ENCODE measurements at places on chromosomes 4 and X. TPM values are rescaled to one million over a fixed set of nuclear protein-coding genes. Genes with fewer than 3 reads are reported as not detected.

The PDHA2 gene
- polyA plus RNA-seq, result not detected

The TMPRSS11D gene
- not detected for polyA plus RNA-seq

The GUCY1B1 gene
- 77.8 TPM for polyA plus RNA-seq

The CDK16 gene
- polyA plus RNA-seq, result 115 TPM

The HTRA3 gene
- polyA plus RNA-seq, result 17.1 TPM

The NPFFR2 gene
- 0.80 TPM for polyA plus RNA-seq
